ENCODE measurements at places on chromosomes 6 and 20.
A peak's percentile ranks its signal among the peaks of the same experiment; 100 is the strongest.

GRCh38 chr20:23298926-23299672 is 51.5 kb upstream of the NXT1 start:
- DNase-seq: no peak

DNA sequence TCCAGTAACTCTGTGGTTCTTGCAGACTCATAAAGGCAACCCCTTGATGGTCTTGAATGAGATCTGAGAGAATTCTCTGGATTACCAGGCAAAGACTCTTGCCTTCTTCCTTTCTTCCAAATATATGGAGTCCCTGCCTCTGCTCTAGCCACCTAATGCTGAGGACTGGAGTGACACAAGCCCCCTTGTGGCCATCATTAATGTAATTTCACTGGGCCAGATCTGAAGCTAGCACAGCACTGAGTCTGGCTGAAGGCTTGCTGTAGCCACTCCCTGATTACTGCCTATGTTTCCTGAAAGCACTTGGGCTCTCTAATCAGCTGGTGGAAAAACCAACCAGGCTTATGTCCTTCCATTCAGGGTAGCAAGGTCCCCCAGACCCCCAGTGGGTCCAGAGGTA is 559.3 kb upstream of the IRAK1BP1 start:
- DNase-seq: no peak

DNA sequence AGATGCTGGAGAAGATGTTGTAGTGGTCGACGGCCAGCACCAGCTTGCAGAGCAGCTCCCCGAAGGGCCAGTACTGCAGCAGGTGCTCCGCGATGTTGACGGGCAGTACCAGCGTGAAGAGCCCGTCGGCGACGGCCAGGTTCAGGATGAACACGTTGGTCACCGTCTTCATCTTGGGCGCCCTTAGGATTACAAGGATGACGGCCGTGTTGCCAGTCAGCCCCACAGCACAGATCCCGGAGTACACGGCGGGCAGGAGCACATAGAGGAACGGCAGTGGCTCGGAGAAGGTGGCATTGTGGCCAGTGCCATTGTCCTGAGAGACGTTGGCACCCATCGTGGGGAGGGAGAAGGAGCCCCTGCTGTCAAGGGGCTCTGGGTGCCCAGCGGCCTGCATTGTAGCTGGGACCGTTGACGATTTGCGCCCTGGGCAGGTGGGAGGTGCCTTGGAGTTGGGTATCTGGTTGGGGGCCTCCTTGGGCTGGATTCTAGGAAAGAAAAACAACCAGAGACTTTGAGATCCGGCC is 867 bp downstream of the NPBWR2 start:
- DNase-seq: no peak

GRCh38 chr6:4021854-4022695 is 56.9 kb downstream of the FAM217A start:
- DNase-seq: peak; percentile 36

GRCh38 chr6:110746680-110747079 is 68.6 kb downstream of the CDK19 start:
- no peak for DNase-seq

DNA sequence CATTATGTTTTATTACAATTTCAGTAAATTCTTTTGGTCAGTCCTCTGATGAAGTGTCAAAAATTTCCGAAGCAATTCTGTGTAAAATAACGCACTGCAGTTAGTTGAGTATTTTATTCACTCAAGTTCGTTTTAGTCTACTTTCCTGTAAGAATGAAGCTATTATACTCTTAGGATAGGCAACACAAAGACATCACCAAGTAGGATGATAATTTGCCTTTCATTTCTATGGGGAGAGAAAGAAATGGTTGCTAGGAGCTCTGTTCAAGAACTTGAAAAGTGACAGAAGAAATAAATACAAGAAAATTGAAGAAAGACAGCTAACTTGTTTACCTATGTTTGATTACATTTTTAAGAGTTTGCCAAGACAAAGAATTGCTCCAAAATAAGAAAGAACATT is 290.4 kb downstream of the EYS start:
- no peak for DNase-seq

DNA sequence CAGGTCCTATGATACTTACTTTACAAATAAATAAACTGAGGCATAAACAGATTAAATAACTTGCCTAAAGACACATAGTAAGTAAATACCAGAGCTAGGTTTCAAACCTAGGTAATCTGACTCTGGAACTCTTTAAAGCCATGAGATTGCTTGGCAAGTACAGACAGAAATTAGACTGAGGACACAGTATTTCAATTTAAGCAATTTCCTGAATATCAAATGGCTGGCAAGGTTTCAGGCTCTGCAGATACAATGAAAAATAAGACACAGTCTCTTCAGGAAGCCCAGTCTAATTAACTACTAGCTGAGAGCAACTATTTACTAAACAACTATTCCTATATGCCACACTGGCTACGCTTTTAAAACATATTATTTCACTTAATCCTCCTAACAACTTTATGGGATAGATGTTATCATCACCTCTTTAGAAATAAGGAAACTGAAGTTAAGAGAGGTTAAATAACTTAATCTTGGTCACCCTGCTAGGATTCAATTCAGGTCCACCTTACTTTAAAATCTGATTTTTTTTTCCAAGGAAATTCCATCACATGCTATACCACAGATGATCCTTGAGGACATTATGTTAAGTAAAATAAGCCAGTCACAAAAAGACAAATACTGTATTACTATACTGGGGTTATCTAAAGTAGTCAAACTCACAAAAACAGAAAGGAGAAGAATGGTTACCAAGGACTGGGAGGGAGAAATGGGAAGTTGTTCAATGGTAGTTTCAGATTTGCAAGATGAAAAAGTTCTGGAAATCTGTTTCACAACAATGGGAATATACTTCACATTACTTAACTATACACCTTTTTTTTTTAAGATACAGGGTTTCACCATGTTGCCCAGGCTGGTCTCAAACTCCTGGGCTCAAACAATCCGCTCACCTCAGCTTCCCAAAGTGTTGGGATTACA is 4.1 kb downstream of the TRPC4AP start:
- DNase-seq: no peak

DNA sequence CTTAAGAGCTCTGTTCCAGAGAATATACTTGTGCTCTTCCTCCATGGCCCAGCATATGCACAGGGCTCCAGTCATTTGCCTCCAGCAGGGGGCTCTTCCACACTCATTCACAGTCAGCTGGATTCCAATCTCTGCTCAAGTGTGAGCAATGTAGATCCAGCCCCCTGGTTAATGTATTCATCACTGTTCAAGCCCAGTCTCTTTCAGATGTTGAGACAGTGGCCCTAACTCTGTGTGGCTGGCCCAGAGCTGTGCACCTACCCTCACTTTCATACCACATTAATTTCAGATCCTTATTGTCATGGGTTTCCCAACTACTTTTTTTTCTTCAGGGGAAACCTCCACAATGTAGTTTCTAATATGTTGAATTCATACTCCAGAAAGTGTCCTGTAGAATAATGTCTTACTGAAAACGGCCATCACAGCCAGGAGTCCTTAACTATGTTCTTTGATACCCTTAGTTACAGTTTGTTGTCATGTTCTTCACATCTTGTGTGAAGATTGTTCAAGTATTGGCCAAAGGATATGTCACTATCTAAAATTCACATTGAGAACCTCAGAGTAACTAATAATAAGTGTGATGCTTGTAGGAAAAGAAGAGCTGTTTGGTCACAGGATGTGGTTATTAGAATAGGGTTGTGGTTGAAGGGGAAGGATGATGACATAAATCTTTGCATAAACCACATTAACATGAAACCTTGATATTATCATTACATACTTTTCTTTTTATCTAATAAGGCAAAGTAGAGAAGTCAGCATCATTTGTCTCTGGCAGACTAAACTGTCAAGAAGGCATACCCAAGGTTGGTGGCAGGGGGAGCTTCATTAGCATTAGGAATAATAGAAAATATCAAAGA is 14.4 kb upstream of the HLA-DQA1 start:
- peak; percentile 81 for DNase-seq

DNA sequence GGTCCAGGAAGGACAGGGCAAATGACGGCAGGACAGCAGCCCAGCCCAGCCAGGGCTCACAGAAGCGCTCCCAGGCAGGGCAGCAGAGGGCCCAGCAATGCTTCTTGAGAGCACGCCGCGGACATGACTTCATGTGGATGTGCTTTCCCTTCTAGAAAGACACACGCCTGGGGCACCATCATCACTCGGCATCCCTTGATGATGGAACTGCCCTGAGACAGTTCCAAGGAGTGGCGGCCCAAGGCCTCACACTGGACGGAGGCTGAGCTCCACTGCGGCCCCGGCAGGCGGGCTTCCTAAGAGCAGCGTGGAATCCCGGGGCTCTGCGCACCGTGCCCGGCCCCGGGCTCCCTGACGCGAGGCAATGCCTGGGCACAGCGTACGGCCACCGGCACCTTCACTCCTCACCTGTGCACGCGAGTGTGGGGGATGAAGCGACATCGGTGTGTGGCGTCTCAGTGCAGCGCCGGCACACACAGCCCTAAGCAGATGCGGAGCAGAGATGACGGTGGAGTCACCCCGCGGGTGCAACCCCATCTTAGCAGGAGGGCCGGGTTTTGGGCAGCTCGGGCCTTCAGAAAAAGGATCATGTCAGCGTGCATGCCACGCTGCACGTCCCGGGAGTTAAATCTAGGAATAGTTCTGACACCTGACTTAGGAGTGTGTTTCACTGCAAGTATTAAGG is 86.6 kb downstream of the THBS2 start:
- no peak for DNase-seq

DNA sequence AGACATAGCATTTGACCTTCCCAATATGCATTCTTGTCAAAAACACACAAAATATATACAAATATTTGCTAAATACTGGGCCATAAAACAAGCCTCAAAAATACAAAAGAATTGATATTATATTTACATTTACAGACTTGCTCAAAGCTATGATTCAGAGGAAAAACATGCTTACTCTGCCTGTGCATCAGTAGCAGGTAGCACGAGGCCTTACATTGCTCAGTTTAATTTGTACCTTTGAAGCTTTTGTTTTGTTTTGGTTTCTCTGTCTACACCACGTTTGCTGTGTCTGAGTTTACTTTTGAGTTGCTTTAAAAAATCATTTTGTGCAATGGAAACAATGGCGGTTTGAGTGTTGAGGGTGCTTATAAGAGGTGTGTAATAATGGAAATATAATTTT is 99.3 kb downstream of the PHF3 start:
- DNase-seq: no peak

- DNase-seq: no peak
Observed at GRCh38 chr6:17485946-17486345, 92.6 kb downstream of the CAP2 start.

DNA sequence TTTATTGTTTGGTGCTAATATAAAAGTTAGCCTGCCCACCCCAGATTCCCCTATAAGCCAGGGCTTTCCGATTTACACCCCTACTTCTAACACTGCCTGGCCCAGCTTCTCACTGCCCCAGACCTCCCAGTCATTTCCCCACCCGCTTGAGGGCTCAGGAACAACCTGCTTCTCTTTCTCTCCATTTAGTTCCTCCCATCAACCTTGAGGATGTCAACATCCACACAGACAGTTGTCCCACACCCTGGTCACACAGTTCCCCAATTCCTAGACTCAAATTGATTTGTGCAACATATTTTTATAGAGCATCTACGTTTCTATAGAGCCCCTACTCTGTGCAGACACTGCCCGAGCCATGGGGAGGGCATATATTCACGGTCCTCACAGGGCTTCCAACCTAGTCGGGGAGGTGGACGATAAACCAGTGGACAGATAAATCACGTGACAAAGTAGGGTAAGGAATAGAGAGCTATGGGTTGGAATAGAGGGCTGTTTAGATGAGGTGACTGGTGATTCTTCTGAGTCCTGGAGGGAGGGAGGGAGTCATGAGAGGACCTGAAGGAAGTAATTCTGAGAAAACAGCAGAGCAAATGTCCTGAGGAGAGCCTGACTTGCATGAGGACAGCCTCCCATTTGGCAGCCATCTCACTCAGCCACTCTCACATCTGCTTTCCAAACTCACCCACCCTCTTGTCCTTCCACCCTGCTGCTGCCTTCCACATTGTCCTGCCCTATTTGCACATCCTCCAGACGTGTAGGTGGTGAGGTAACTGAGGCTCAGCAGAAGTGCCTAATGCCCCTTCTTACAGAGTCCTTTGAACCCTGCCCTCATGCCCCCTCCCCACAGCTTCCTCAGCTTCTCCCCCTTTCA is 6.3 kb downstream of the GABRR2 start:
- DNase-seq: no peak

GRCh38 chr6:132961610-132962009 is 147.2 kb downstream of the RPS12 start:
- DNase-seq: no peak

DNA sequence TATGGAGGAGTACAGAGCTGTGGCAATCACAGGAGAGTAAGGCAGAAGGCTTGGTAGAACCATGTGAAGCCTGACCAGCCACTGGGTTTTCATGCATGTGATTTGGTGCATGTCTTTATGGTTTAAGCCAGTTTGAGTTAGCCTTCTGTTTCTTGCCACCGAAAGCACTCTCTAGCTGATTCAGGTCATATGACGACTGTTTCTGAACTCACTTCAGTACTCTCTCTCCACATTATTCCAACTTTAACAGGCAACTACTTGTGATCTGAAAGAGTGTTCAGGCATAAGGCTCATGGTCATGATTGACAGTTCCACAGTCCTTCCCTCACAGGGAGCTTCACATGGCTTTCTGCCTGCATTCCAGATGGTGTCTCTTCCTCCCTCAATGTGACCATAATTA is 63.3 kb upstream of the TAB2 start:
- DNase-seq: no peak

- no peak for DNase-seq
Observed at GRCh38 chr6:112562301-112563231, 215.4 kb downstream of the RFPL4B start.

DNA sequence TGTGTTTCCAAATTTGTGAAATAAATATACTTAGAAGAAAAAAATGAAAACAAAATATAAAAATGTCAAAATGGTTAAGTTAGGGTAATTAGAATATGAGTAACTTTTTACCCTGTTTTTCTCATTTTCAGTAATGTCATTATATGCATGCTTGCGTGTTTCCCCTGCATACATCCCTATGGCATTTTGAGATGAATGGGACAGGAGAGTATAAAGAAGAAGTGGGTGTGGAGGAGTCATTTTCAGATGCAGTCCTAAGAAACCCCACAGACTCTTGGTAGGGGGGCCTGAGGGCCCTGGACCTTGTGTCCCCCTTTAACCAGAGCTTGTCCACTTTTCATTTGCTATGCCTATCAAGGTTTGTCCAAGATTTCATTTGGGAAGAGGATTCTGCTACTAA is 77.2 kb downstream of the FOXO3 start:
- DNase-seq: no peak

- no peak for DNase-seq
Observed at GRCh38 chr6:139987091-139987490, 612.6 kb upstream of the CITED2 start.

DNA sequence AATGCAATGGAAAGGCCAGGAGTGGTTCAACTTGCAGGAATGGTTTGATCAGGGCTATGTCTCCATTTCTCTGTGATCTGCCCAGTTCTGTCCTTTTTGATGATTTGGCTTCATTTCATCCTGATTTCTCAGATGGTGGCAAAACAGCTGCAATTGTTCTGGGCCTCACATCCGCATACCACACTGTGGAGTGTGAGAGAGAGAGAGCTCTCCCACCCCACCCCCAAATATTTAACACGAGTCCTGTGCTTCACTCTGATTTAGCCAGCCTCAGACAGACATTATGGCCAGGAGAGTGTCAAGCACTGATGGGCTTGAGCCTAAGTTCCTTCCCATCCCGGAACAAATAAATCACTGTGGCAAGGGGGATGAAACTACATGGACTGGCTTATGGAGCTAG is 284.6 kb downstream of the CDC5L start:
- no peak for DNase-seq

GRCh38 chr20:1881240-1881835 is 13.9 kb upstream of the SIRPA start:
- no peak for DNase-seq

- no peak for DNase-seq
Observed at GRCh38 chr6:15183979-15184378, 61.9 kb upstream of the JARID2 start.

GRCh38 chr6:148367411-148368024 is 24.9 kb downstream of the SASH1 start:
- no peak for DNase-seq
